ENCODE measurements at places on chromosomes 5 and 9.

GRCh38 chr5:73160239-73160671, 12.7 kb upstream of the TMEM174 start:
- DNase-seq = no peak

DNA sequence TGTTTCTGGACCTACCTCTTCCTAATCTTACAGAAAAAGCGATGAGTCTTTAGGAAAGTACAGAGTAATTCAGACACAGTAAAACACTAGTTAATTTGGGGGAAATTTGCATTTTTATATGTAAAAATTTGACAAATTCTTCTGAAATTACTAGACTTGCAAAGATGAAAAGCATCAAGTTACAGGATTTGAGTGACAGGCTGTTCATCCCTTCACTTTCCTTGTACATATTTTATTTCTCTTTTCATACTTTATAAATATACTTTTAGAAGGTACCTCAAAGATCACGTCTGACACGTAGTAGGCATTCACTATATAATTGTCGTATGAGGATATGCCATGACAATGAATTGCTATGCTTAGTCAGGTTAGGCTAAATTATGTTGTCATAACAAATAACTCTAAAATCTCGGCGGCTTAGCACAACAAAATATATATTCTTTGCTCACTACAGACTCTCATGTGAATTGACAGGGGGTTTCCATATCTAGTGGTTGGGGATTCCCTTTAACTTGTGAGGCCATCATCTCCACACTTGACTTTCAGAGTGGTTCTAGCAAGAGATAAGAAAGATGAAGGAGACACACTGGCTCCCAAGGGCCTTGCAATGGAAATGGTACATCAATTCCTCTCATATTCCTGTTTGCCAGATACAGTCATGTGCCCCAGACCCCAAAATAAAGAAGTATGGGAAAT, 154.1 kb upstream of the TUT7 start:
- no peak for DNase-seq

GRCh38 chr9:37455884-37456647, 9.2 kb downstream of the ZBTB5 start:
- DNase-seq = no peak

GRCh38 chr5:151684690-151685361, 1.9 kb downstream of the SPARC start:
- no peak for DNase-seq

GRCh38 chr5:132313366-132313765, 19.2 kb downstream of the SLC22A4 start:
- no peak for DNase-seq

DNA sequence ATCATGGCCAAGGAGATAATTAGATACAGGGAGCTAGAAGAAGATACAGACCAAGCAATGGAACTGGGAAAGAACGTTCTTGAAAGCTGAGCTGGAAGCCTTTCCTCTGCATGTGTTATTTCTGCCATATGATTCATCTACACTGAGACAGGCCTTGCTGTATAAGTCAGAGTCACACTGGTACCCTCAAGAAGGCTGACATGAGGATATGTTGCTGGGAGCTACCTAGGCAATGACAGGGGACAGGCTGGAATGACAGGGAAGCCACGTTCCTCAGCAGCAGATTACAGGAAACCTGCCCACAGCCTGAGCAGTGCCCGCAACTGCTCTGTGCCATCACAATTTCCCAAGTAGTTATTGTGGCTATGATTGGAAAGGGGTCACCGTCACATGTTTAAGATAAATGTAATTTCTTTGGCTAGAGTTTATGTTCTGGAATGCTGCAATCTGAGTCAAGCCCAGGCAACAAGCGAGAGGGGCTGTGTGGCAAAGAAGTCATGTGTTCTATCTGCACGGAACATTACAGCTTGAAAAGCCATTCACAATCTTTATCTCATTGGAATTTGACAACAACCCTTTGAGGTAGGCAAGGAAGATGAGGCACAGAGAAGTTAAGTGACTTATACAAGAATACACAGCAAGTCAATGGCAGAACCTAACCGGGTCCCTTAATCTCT, 108.2 kb downstream of the TTLL11 start:
- no peak for DNase-seq

DNA sequence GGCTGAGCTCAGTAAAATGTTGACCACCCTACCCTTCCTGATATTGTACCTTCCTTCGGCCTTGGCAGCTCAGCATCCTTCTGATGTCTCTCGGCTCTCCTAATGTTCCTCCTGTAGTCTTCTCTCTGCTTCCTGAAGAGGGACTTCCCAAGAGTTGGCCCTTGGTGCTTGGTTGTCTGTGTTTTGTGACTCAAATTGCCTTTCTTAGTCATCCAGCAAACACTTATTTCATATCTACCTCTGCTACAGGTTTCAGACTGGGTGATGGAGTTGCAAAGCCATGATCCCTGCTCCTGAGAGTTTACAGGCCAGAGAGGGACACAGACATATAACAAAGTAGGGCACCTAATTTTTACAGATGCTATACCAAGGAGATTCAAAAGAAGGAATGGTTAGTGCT, 70.1 kb downstream of the SV2C start:
- no peak for DNase-seq

GRCh38 chr5:160021831-160022446, 13.0 kb downstream of the TTC1 start:
- DNase-seq = peak; percentile 49
